ENCODE measurements at places on chromosomes 6 and 20. TPM values are rescaled to one million over a fixed set of nuclear protein-coding genes. Genes with fewer than 3 reads are reported as not detected.

- no peak overlapping the region for H3K27ac ChIP-seq
- DNase-seq = no peak
- H3K27me3 ChIP-seq = no peaks in the 10 kb centered on the region
- H3K4me1 ChIP-seq = peaks cover 9% of the 10 kb centered on the region
- H3K4me3 ChIP-seq = no peak overlapping the region
- no peaks in the 10 kb centered on the region for H3K36me3 ChIP-seq
Measured at GRCh38 chr20:39049148-39049547, 87.0 kb downstream of the DHX35 start.

DNA sequence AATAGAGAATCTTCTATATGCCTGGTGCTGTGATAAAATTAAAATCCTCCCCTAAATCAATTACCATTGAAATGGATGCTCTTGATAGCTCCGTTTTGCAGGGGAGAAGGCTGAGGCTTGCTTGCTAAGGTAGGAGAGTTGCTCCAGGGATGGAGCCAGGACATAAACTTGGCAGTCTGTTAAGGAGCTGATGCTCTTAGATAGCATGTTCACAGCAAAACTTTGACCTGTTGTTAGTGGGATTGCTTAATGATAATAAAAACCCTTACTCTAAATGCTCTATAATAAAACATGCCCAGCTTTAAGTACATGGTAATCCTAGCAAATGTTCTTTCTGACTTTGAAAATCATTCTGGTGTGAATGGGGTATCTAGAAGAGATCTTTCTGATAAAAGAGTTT is 228.4 kb upstream of the JAG1 start:
- no peaks in the 10 kb centered on the region for H3K27me3 ChIP-seq
- no peaks in the 10 kb centered on the region for H3K36me3 ChIP-seq
- no peaks in the 10 kb centered on the region for H3K4me1 ChIP-seq
- no peak for DNase-seq

- H3K27me3 ChIP-seq = no peaks in the 10 kb centered on the region
- no peak overlapping the region for H3K4me3 ChIP-seq
Measured at GRCh38 chr20:23159256-23159946, 73.3 kb upstream of the CD93 start.

DNA sequence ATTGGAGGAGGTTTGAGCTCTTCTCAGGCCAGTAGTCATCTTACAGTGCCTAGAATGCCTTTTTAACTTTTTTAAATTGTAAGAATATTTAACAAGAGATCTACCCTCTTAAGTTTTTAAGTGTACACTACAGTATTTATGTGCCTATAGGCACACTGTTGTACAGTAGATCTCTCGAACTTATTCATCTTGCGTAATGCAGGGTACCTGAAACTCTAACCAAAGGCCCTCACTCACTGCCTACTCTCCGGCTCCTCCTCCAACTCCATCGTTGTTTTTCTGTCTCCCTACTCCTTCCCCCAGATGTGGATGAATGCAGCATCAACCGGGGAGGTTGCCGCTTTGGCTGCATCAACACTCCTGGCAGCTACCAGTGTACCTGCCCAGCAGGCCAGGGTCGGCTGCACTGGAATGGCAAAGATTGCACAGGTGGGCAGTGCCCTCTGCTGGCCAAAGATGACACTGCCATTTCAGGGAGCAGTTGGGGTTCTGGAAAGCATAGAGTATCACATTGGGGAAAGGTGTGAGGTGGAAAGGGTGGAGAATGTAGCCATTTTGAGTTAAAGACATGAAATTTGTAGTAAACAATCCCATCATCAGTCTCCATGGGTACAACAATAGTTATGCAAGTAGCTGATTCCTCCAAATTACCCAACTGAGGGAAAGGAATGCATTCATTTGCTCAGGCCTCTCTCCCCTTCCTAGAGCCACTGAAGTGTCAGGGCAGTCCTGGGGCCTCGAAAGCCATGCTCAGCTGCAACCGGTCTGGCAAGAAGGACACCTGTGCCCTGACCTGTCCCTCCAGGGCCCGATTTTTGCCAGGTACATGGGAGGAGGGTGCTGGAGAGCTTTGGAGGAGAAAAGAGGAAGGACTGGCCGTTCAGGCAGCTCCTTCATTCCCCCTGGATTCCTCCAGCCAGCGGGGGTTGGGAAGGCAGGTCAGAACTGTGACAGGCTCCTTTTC is 18.4 kb upstream of the ZNF76 start:
- no peaks in the 10 kb centered on the region for H3K27me3 ChIP-seq
- no peaks in the 10 kb centered on the region for H3K4me1 ChIP-seq
- H3K36me3 ChIP-seq = no peaks in the 10 kb centered on the region

GRCh38 chr6:1416191-1416760 is 26.9 kb downstream of the FOXF2 start:
- H3K27me3 ChIP-seq = peaks cover 9% of the 10 kb centered on the region
- no peaks in the 10 kb centered on the region for H3K36me3 ChIP-seq
- DNase-seq = no peak
- no peaks in the 10 kb centered on the region for H3K4me1 ChIP-seq

ZSCAN23 gene
- polyA plus RNA-seq = not detected

TINAG gene
- not detected for polyA plus RNA-seq

DNA sequence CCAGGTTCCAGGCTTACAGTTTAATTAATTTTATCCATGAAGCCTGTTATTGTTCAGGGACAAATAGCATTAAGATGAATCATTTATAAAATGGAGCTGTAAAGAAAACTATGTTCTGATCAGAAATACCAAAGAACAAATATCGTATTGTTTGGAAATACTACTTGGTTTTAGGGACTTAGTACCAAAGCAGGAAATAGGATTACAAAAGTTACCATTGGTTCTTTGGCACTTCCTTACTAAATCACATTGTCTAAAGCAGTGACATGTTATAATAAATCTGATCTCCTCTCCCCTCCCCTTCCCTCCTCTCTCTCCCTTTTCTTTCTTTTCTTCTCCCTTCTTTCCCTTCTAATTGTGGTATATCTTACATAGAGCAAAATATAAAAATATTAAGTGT is 29.6 kb downstream of the CRYBG1 start:
- no peak for DNase-seq
- no peaks in the 10 kb centered on the region for H3K4me1 ChIP-seq
- no peak overlapping the region for H3K27ac ChIP-seq
- no peak overlapping the region for H3K4me3 ChIP-seq
- no peaks in the 10 kb centered on the region for H3K36me3 ChIP-seq
- no peaks in the 10 kb centered on the region for H3K27me3 ChIP-seq

- H3K4me1 ChIP-seq = peaks cover 16% of the 10 kb centered on the region
- no peak overlapping the region for H3K27ac ChIP-seq
- no peak overlapping the region for H3K4me3 ChIP-seq
- DNase-seq = no peak
Measured at GRCh38 chr20:45920462-45921336, 8.7 kb upstream of the PLTP start.

GRCh38 chr6:135481783-135482369 is 15.7 kb downstream of the AHI1 start:
- H3K27ac ChIP-seq = no peak overlapping the region
- no peak overlapping the region for H3K4me3 ChIP-seq
- H3K4me1 ChIP-seq = no peaks in the 10 kb centered on the region
- peaks cover 51% of the 10 kb centered on the region for H3K36me3 ChIP-seq

TRAPPC3L gene
- not detected for polyA plus RNA-seq

PRICKLE4 gene
- not detected for polyA plus RNA-seq

DNA sequence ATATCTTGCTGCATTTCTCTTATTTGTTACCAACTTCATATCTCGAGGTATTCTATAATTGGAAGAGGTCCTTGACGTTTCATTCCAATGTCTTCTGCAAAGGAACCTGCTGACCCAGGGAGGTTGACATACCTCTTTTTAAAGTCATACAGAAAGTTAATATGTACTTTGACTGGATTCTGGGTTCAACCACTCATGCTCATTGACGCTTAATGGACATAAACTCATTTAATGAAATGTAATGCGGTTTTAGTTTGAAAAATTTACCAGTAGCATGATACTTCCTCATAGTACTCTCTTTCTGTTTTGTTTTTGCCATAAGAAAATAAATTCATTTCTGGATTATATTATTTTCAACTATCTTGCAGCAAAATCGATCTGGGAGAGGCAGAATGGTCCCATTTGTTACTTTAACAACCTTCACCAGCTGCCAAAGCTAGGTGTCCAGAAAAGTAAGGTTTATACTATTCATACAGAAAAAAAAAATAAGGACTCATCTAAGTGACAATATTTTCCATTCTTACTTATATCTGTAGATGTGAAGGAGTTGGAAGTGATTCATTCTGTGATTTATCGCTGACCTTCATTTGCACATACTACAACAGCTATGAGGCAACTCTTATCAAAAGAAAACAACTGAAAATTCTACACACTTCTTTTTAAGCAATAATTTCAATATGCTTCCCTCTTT is 101.6 kb downstream of the ATXN1 start:
- no peak overlapping the region for H3K4me3 ChIP-seq
- H3K36me3 ChIP-seq = peaks cover 20% of the 10 kb centered on the region
- H3K27ac ChIP-seq = no peak overlapping the region
- no peaks in the 10 kb centered on the region for H3K27me3 ChIP-seq

- H3K27me3 ChIP-seq = no peaks in the 10 kb centered on the region
- no peak overlapping the region for H3K27ac ChIP-seq
- DNase-seq = no peak
- H3K36me3 ChIP-seq = no peaks in the 10 kb centered on the region
- H3K4me3 ChIP-seq = no peak overlapping the region
- peaks cover 14% of the 10 kb centered on the region for H3K4me1 ChIP-seq
Measured at GRCh38 chr6:4314201-4314707, 178.9 kb upstream of the ECI2 start.

DNA sequence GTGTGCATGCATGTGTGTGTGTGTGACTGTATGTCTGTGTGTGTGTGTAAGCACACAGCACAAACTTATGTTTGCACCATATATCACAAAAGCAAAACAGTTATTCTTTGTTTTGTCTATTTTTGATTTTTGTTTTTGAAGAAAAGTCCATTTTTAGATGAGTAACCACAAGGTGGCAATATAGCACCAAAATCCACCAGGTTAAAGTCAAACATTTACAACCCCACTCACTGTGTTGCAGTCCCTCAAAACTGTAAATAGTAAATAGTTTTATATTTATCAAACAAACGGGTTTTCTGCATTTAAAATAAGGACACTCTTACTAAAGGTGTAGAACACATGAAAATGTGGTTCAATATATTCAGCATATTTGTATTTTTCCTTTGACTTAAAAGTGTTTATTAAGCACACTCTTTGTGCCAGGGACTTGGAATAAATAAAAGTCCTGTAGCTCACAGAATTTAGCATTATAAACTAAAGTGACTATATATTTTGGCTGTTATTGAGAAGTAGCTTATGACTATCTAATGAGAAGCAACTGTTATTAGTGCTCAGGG is 118.5 kb downstream of the GFRAL start:
- H3K4me1 ChIP-seq = no peaks in the 10 kb centered on the region
- no peak overlapping the region for H3K4me3 ChIP-seq
- H3K27ac ChIP-seq = no peak overlapping the region
- no peaks in the 10 kb centered on the region for H3K27me3 ChIP-seq
- no peaks in the 10 kb centered on the region for H3K36me3 ChIP-seq

- H3K4me3 ChIP-seq = no peak overlapping the region
- no peak overlapping the region for H3K27ac ChIP-seq
- no peaks in the 10 kb centered on the region for H3K36me3 ChIP-seq
- DNase-seq = no peak
Measured at GRCh38 chr6:120230008-120230407, 880.4 kb upstream of the MAN1A1 start.

DNA sequence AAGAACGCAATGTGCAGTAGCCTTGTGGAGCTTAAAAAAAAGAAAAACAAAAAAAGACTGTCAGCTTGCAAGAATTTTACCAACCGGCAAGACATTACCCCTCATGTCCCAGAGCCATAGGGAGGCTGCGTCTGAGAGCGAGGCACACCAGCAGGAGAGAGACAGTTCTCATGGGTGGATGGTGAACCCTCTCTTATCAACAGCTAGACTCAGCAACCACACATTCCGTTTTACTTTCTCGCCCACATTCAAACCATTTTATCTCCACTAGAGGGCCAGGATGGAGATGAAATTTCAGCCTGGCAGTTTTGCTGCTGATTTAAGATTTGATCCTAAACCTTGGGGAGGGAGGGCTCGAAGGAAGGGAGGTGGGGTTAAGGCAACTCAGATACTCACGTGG is 247.0 kb downstream of the ATXN1 start:
- no peak for DNase-seq
- H3K27ac ChIP-seq = no peak overlapping the region
- no peak overlapping the region for H3K4me3 ChIP-seq

ANKS1A gene
- 3.1 TPM for polyA plus RNA-seq

DNA sequence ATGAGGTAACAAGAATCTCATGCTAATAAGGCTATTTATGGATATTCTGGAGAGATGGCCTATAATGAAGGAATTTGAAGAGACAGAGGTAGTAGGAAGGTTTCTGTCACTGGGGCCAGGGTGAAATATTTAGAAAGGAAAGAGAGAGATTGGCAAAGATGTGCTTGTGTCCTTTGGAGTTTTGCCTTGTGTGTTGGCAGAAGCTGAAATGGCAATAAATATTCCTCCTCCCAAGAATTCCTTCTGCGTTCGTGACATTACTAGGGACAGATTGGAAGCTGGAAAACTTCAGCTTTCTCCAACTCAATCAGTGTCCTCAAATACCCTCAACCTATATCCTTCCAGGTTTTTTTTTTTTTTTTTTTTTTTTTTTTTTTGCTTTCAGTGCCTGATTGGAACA is 6.3 kb downstream of the SAMD5 start:
- H3K36me3 ChIP-seq = no peaks in the 10 kb centered on the region
- DNase-seq = no peak
- no peak overlapping the region for H3K4me3 ChIP-seq
- peaks cover 38% of the 10 kb centered on the region for H3K27me3 ChIP-seq
- H3K4me1 ChIP-seq = no peaks in the 10 kb centered on the region
- no peak overlapping the region for H3K27ac ChIP-seq

GRCh38 chr6:30322527-30323501 is 3.9 kb upstream of the TRIM39 start:
- DNase-seq = no peak
- no peaks in the 10 kb centered on the region for H3K36me3 ChIP-seq
- H3K27ac ChIP-seq = no peak overlapping the region
- no peak overlapping the region for H3K4me3 ChIP-seq

DNA sequence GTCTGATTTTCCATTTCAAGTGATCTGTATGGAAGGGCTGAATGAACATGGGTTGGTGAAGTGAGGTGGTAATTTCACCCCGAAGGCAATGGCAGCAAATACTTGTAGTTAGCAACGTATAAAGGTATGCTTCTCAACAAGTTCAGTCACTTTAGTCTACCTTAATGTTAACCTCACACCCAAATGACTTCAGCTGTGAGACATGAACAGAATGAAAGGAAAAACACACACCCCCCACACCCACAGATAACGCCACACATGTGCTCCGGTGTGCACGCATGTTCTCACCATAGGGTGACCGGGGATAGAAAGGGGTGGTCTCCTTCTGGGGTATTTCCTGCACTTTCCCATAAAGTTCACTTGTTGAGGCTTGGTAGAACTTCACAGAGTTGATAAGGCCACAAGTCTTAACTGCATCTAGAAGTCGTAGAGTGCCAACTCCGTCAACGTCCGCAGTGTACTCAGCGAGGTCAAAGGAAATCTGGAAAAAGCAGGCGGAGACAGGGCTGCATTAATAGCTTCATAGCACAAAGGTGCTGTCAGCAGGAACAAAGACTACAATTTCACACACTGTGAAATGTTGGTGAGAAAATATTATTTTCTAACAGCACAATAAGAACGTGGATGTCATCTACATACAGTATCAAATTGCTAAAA is 284.8 kb downstream of the GMDS start:
- H3K36me3 ChIP-seq = peaks cover 3% of the 10 kb centered on the region
- no peak overlapping the region for H3K4me3 ChIP-seq
- H3K27me3 ChIP-seq = no peaks in the 10 kb centered on the region
- no peaks in the 10 kb centered on the region for H3K4me1 ChIP-seq

HRH3 gene
- polyA plus RNA-seq = not detected

- no peaks in the 10 kb centered on the region for H3K27me3 ChIP-seq
- peak overlapping the region; percentile 81 for H3K4me3 ChIP-seq
- DNase-seq = peak; percentile 51
- H3K27ac ChIP-seq = peak overlapping the region; percentile 86
- H3K36me3 ChIP-seq = peaks cover 4% of the 10 kb centered on the region
- peaks cover 39% of the 10 kb centered on the region for H3K4me1 ChIP-seq
Measured at GRCh38 chr6:52361414-52361944, 472 bp upstream of the PAQR8 start.
